NCI-H2171 (cell line): ENCODE measurements at places on chromosomes 7 and 10.

DNA sequence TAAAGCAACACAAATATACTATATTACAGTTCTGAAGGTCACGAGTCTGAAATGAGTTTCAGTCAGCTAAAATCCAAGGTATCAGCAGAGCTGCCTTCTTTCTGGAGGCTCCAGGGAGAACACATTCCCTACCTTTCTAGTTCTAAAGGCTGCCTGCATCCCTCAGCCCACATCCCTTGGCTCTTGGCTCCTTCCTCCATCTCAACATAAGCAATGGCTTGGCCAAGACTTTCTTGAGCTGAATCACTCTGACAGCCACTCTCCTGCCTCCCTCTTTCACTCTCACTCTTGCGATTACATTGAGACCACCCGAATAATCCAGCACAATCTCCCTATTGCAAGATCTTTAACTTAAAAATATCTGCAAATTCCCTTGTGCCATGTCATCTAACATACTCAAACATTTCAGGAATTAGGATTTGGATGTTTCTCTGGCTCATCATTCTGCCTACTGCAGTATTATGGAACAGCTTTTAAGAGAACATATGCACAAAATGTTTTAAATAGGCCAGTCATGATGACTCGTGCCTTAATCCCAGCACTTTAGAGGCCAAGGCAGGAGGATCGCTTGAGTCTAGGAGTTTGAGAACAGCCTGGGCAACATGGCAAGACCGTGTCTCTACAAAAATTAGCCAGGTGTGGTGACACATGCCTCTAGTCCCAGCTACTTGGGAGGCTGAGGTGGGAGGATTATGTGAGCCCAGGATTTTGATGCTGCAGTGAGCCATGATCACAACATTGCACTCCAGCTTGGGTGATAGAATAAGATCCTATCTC lies 144.2 kb upstream of the VSTM2A start:
- no peak for DNase-seq

- DNase-seq: no peak
Observed at GRCh38 chr10:70461397-70462348, 16.9 kb upstream of the PALD1 start.

GRCh38 chr10:48431871-48432270 lies 125.4 kb downstream of the MAPK8 start:
- no peak for DNase-seq

- no peak for DNase-seq
Observed at GRCh38 chr7:75892634-75893272, 13.9 kb downstream of the RHBDD2 start.

- no peak for DNase-seq
Observed at GRCh38 chr10:70480239-70480861, 1.8 kb downstream of the PALD1 start.

- DNase-seq: no peak
Observed at GRCh38 chr7:147775516-147776284, 814.9 kb upstream of the C7orf33 start.

GRCh38 chr10:91103384-91104192 lies 116.9 kb upstream of the PCGF5 start:
- DNase-seq: no peak

GRCh38 chr10:70991140-70992124 lies 103.1 kb upstream of the PCBD1 start:
- no peak for DNase-seq

- no peak for DNase-seq
Observed at GRCh38 chr7:4272141-4272540, 410.0 kb upstream of the FOXK1 start.
